ENCODE measurements at places on chromosomes 3 and 15.

GRCh38 chr15:25345943-25346342, 92.9 kb downstream of the UBE3A start:
- DNase-seq: no peak

GRCh38 chr3:48532271-48532976, 24.2 kb downstream of the PFKFB4 start:
- DNase-seq: no peak

DNA sequence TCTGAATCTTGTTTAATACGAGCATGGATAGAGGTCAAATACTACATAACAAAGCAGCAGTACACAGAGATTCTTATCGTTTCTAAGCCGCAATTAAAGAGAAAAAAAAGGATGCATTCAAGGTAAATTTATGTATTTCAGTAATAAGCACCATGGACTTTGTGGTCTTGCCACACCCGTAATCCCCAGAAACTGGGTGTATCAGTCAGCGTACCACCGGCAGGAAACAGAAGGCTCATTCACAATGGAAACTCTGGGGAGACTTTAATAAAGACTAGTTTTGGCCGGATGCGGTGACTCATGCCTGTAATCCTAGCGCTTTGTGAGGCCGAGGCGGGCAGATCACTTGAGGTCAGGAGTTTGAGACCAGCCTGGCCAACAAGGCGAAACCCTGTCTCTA, 81.9 kb upstream of the ZNF280D start:
- DNase-seq: no peak

DNA sequence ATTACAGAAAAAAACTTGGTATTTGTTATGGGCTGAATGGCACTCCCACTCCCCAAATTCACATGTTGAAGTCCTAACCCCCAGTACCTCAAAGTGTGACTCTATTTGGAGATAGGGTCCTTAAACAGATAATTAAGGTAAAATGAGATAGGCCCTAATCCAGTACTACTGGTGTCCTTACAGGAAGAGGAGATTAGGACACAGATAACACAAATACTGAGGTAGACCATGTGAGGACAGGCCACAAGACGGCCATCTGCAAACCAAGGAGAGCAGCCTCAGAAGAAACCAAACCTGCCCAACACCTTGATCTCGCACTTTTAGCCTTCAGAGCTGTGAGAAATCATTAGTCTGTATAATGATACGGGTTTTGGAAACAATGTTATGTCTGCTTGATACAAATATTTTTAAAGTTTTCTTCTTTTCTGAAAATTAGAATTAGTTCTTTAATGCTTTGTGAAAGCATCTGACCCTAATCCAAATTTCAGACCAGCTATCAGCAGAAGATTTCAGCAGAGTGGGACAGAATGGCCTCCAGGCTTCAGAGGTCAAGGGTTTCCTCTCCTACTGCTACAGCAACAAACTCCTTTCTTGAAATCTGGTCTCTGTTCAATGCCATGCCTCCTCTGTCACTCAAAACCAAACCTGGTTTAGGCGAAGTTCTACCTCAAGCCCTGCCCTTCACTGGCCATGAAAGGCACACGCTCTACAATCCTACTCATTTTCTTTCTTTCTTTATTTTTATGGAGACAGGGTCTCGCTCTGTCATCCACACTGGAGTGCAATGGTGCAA, 22.0 kb upstream of the HDC start:
- DNase-seq: no peak

GRCh38 chr3:106457281-106458180, 588.7 kb upstream of the CBLB start:
- peak; percentile 61 for DNase-seq

DNA sequence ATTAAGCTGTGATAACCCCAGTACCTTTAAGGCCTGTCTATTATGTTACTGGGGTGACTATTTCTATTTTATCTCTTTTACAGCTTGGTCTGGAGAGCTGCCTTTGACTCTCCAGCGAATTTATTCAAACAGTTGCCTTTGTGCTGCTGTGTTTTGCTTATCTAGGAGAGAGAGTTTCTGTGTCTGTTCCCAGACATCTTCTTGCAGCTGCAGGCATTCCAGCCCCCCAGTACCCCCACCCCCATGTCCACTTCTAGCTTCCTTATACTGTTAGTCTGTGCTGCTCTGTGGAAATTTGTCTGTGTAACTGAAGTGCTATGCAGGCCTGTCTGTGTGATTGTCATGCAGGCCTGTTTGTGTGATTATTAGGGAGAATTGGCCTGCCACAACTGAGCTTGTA, 713.7 kb upstream of the SEMA6D start:
- no peak for DNase-seq

- no peak for DNase-seq
These were observed 21.4 kb upstream of the DYNC1LI1 start for GRCh38 chr3:32592011-32592410.

DNA sequence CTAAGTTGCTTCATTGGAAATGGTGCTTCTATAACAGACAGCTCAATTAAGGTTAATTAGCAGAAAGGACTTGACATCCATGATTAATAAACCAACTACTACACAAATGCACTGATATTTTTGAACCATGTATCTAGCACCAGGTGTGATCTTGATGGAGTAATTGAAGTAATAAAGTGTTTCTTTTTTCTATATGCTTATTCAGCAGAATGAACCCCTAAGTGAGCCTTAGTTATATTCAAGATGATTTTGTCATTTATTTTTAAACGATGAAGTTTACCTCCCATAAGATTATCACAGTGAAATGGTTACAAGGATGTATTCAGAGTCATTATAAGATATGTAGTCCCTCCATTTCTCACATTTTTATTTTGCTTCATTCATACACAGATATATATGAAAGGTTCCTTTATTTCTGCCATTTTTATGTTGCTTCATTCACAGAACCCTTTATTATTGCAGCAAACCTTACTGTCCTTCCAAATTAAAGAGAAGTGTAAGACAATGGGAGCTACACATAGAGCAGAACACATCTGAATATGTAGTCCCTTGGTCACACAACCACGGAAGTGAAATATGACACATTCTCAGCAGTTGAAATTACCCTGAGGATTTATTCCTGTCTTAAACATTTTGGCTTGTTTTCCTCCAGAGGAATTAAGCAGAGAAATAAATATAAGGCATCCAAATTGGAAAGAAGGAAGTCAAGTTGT, 295.0 kb downstream of the RAP2B start:
- DNase-seq: no peak

GRCh38 chr3:141388823-141389621, 20.7 kb downstream of the ZBTB38 start:
- no peak for DNase-seq

DNA sequence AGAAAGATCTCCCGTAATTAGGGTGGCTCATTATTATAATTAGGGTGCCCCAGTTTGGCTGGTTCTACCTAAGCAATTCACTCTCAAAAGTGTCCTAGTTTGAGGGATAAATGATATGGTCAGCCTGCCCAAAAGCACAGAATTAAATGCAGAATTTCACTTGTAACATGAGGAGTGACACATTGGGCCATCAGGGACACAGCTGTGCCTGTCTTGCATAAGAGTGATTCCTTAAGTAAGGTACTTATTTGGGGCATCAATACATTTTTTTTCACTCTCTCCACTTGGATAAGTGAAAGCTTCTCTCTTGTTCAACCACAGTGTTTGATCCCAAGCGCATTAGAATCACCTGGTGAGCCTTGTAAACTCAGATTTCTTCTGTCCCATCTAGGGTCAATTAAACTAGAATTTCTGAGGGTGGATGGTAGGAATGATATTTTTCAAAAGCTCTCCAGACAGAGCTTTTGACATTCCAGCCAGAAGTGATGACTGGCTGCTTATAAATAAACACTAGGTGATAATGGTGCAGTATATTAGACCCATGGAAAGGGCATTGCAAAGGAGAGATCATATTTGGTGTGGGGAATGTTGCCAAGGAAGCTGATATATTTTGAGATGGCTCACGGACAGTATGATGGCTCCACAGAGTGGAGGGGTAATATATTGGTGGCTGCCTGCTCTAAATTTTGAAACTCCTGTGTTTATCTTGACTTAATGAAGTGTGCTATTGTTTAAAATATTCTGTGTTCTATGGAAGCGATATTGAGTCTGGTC, 458.1 kb upstream of the RASGRP1 start:
- DNase-seq: no peak

DNA sequence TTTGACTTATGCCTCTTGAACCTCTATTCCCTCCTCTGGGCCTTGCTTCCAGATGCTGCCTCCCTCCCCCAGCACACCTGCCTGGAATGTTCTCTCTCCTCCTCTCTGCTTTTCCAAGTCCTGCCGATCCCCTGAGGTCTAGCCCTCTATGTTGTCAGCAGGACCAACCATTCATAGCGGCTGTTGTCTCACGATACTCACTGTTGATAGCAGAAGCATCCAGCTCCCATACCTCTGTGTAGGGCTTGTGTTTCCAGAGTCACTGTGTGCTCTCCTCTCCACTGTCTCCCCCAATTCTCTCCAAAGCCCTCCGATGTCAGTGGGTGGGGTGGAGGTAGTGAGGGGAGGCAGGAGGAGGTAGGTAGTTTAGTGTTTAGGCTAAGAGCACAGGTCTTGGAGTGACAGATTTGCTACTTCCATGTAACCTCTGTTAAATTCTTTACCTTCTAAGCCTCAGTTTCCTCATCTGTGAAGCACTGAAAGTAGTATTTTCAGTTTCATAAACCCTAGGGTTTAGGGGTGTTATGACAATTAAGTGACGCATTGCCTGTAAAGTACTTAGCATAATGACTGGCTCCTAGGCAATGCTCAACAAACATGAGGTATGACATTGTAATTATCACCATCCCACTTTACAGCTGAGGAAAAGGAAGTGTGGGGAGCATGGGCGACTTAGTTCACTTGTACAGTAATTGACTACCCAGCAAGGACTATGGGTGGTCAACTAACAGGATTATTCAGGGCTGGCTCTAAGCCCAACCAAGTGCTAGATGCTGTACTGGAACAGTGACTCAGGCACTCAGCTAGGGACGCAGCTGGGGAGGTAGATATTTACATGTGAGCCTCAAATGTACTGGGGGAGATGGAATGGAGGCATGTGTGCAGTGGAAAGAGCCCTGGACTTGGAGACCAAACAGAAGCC, 122.8 kb downstream of the CACNA1D start:
- DNase-seq: no peak
